A549 treated with DMSO at 1 μM for 4 hours (cell line): ENCODE measurements at places on chromosomes 2 and 18. TPM values are rescaled to one million over a fixed set of nuclear protein-coding genes. Genes with fewer than 3 reads are reported as not detected.

Gene CFAP65
- 0.09 to 0.19 TPM (median 0.15 TPM) in 5 replicates for total RNA-seq

Gene FAM110C
- 0.06 to 0.26 TPM (median 0.14 TPM) in 5 replicates for total RNA-seq

Gene KIDINS220
- total RNA-seq, result 17.3 to 23.8 TPM (median 22.0 TPM) in 5 replicates

Gene ACVR1C
- 0.01 to 0.07 TPM in 2 of 5 replicates, not detected in the others for total RNA-seq
